ENCODE measurements at places on chromosomes 3 and 15. TPM values are rescaled to one million over a fixed set of nuclear protein-coding genes. Genes with fewer than 3 reads are reported as not detected.

DNA sequence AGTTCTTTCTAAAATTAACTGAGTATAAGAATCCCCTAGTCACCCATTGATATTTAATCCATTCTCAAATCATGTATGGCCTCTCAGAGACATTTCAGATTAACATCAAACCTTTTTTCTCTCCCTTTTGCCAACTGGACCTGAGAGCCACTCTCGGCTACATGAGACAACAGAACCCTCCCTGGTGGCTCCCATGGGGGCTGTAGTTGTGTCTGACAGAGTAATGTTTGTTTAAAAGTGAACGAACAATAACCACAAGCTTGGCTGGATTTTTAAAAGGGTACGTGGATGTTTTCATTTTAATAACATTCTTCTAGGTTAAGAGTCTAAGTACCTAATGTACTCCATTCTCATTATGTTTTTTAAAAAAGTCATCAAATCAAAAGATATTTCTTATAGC, 37.1 kb downstream of the P3H2 start:
- no peak for DNase-seq

DNA sequence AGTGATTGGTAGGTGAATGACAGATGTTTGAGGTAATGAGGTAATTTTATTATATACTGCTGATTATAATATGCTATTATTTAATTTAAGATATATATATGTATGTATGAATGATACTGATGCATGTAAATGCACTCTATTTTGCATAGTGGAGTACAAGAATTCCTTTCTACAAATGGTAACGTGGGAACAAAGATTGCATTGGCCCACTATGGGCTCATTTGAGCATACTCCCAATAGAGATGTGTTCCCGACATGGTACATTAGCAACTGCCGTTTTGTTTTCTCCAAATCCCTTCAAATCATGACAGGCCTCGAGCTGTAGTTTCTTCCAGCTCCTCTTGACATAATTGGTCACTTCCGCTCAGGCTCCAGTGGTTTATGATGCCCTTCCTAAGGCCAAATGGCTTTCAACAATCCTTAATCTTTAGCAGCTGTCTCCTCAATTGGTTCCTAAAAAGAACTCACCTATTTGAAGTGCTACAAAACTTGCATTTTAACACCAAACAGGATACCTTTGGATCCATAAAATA, 266.1 kb downstream of the ADAMTSL3 start:
- peak; percentile 21 for DNase-seq

- DNase-seq, result no peak
Observed at GRCh38 chr3:185605566-185605965, 19.5 kb downstream of the SENP2 start.

- no peak for DNase-seq
Observed at GRCh38 chr3:193165431-193166120, 75.4 kb upstream of the PLAAT1 start.

DNA sequence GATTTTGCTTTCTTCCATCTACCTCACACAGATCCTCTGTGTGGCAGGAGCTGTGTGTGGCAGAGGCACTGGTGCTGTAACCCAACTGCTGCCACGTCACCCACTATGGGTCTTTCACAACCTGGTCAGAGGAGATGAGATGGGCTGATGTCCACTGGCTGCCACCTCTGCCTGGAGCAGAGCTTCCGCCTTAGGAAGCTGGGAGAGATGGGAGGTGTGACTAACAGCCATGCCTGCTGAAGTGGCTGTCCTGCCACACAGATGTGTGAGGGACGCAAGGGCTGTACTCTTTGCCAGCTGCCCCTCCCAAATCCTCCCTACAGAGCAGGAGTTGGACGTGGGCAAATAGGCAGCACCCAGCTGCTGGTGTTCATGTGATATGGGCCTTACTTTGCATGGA, 329.5 kb downstream of the GABRB3 start:
- DNase-seq, result no peak

DNA sequence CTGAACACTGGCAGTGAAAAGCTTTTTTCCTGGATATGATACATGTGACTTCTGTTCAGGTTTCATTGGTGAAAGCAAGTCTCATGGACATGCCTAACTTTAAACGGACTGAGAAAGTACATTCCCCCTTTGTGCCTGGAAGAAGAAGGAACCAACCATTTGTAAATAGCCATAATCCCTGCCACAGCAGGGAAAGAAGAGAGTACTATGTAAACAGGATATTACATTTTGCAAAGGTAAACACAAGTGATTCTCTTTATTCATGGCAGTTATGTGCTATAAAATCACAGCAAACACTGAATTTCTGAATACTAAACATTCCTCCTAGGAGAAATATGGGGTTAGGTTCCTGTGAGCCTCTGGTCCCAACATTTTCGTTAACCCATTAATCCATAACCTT, 46.8 kb downstream of the PRICKLE2 start:
- no peak for DNase-seq

DNA sequence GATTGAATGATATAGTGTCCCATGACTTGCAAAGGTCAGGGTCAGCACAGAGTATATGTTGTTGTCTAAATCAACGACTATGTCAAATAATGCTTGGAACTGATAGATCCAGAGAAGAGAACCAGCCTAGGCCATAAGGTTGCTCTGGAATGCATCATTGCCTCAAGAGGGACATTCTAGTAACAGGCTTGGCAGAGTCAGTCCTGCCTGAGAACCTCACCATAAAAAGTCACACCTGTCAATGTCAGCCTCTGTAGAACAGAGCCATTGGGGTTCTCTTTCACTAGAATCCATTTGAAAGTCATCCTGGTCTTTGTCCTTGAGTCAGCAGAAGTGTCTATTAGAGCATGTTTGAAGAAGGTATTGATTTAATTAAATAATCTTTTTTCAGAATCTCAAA, 31.4 kb upstream of the UBE3A start:
- no peak for DNase-seq

DNA sequence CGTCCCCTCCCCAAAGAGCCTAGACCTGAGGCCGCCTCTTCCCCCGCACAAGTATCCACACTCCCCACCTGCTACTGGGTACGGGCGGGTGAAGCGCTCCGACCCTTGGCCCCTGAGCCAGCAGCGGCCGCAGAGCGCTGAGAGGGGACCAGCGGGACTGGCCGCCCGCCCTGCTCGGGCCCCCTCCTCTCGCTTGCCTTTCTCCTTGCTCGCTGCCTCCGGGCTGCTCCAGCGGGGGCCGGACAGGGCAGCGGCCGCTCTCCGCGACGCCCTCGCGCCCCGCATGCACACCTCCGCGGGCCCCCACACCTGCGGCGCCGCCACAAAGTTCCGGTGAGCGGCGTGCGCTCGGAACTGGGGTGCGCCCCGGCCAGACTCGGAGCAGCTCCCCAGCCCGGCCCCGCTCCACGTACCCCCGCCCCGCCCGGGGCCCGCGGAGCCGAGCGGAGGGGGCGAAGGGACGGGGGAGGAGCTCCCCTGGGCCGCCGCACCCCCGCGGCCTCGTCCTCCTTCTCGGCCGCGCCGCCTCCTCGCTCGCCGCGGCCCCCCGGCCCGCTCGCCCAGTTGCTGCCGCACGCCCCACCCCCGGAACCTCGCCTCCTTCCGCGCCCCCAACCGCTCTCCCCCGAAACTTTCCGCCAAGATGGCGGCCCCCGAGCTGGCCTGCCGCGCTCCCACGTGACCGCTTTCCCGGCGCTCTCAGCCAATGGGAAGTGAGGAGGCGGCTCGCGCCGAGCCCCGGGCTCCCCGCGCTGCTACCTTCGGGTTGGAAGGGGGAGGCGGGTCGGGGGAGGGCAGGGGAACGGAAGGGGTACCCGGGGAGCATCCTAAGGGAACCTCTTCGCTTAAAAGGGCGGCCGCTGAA, 704 bp downstream of the DLG1 start:
- peak; percentile 74 for DNase-seq

DNA sequence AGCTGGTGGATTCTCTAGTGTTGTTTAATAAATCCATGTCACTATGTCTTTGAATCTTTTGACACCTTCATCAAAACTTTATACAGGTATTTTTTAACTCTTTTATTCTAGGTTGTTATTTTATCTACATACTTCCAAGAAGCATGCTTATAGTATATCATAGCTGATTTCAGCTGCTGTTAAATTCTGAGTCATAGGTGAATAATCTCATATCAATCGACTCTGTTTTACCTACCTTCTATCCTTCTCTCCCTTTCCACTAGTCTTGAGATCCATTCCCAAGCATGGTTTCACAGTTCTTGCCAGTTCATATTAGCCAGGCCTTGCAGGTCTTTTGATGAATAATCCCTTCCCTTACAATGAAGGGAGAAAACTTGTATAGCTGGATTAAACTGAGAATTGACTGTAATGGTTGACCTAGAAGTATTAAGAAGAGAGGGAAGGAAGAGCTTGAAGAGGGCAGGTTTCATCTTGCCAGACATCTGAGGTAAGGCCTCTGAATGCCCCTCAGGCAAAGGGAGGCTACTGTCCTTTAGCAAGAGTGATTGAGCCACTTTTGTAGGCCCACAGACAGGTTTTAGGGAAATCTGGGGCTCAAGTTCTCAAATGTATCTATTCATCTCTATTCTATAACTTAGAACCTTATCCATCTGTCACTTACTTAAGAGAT, 146.4 kb downstream of the EPHA6 start:
- no peak for DNase-seq

GRCh38 chr3:9080163-9080562, 116.9 kb upstream of the RAD18 start:
- no peak for DNase-seq

DNA sequence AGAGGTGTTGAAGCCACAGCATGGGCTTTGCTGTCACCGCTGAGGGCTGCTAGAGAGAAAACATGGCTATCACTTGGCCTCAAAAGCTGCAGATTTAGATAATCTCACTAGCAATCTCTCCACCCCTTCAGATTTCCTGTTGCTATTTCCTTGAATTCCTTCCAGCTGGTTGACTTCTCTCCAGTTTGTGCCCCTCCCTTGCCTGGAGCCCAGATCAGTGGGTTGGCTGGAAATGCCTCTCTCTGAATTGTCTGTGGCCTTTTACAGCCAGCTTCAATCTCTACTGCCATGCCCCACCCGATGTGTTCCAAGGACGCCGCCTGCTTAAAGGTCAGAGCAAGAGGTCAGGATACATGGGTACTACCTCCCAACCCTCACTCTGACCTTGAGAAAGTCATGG, 294.1 kb downstream of the NTRK3 start:
- DNase-seq, result no peak

- DNase-seq, result no peak
Observed at GRCh38 chr15:70378126-70379031, 280.7 kb upstream of the TLE3 start.

DNA sequence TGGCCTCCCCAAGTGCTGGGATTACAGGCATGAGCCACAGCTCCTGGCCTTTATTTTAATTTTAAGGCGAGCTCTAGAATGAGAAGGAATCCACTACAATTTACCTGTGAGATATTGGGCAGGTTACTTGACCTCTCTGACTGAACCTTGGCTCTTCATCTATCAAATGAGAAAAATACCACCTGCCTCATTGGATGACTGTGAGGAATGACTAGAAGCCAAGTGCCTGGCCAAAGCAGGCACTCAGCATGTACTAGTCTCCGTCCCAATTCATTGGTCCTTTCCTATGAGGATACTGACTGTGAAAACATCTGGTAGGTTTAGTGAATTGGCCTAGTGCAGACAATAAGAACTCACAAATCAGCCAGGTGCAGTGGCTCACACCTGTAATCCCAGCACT, 38.5 kb upstream of the OSBPL11 start:
- DNase-seq, result no peak

GRCh38 chr3:126127904-126128303, 44.0 kb upstream of the SLC41A3 start:
- no peak for DNase-seq

- no peak for DNase-seq
Observed at GRCh38 chr3:144482876-144483275, 511.3 kb downstream of the DIPK2A start.

DNA sequence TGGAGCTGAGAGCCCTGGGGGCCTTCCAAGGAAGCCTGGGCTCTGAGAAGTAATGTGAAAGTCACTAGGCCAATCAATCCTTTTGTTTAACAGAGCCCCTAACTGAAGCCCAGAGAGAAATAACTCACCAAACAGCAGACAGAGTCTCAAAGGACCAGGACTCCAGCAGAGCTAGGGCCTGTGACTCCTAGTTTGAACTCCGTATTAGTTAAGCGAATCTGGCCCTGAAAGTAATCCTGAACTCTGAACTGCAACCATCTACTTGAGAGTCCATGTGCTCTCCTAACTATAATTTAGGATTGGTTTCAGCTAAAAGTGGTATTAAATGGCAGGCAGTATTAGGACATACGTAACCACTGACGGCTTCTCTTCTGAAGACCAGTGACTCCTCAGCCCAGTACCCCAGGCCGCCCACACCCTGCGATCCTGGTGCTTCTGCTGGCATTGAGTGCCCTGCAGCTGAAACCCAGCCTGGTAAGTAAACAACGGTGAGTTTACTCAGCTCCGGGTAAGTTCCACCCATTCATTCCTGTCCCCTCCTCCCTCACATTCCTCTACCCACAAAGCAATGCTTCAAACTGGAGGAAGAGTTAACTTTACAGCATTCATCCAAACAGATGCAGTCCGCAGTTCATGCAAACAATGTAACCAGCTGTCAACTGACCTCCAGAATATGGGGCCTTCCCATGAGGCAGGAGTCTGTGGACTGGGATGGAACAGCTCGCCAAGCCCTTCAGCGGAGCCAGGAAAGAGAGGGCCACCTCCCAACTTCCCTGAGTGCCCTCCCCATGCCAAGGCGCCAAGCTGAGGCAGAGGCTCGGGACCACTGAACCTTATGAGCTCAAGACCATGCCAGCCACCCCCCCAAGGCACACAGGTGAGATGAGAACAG, 7.3 kb downstream of the MYO5C start:
- no peak for DNase-seq

DNA sequence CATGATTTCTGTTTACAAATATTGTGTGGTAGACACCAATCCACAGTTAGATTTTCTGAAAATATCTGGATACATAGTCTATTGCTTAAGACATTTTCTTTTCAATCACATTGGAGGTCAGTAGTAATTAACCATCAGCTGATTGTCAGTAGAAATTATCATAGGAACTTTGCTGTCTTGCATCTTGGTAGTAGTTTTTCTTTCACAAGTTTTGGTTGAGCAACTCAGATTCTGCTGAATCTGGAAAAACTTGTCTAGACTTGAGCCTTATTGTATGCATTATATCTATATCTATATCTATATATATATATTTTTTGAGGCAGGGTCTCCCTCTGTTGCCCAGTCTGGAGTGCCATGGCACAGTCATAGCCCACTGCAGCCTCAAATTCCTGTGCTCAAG, 4.0 kb downstream of the RAB11A start:
- DNase-seq, result no peak

GRCh38 chr3:104941785-104942184, 424.9 kb upstream of the ALCAM start:
- no peak for DNase-seq

The TMEM39A gene
- polyA plus RNA-seq, result 53.1 TPM

The GOLGA6L6 gene
- polyA plus RNA-seq, result not detected

The EIF4E3 gene
- 11.1 TPM for polyA plus RNA-seq

The REC114 gene
- not detected for polyA plus RNA-seq

The EXOSC7 gene
- polyA plus RNA-seq, result 47.3 TPM

The TJP1 gene
- polyA plus RNA-seq, result 184 TPM

The UBE3A gene
- 108 TPM for polyA plus RNA-seq

The CEMIP gene
- 3.5 TPM for polyA plus RNA-seq

The PTH1R gene
- polyA plus RNA-seq, result 172 TPM

The KBTBD13 gene
- 0.12 TPM for polyA plus RNA-seq

The BFSP2 gene
- polyA plus RNA-seq, result not detected

The NLGN1 gene
- 1.9 TPM for polyA plus RNA-seq

The GOLGA6B gene
- 0.09 TPM for polyA plus RNA-seq

The DGKG gene
- polyA plus RNA-seq, result 0.93 TPM

The SOX14 gene
- polyA plus RNA-seq, result not detected

Data from renal cortex interstitium (tissue), 15 donors.